Suppressor macrophage treated with lipopolysaccharide for 4 hours (primary cell): ENCODE measurements at places on chromosomes 3 and 15.

DNA sequence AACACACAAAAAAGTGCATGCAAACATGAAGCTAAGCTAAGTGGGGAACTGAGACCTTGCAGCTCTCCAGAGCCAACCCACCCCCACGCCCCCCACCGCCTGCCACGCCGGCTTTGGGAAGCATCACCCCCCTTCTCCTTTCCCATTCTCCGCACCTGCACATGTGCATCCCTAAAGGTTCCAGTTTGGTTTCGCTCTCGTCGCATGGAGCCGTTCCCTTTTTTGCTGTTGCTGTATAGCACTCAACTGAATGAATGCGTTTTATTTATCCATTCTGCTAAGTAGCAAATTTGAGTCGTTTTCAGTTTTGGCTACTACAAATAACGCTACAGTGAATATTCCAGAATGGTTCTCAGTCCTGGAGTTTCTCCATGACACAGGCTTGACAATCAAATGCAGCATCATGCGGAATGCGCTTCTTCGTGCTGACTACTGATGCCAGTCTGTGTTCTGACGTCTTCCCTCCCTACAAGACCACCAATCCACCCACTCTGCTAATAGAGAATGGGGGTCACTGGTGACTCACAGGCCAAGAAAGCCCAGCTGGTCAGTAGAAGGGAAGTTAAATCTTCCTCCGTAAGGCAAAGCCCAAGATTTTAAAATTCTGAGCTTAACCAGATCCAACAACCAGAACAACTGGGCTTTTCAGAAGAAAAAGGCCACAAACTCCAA lies 115.3 kb downstream of the XXYLT1 start:
- DNase-seq: no peak

- no peak for DNase-seq
These were observed 132.6 kb upstream of the TBL1XR1 start for GRCh38 chr3:177329854-177330253.

GRCh38 chr3:46564190-46565021 lies 1.7 kb downstream of the LRRC2 start:
- no peak for DNase-seq

- no peak for DNase-seq
These were observed 10.5 kb downstream of the POMGNT2 start for GRCh38 chr3:43095370-43095769.

GRCh38 chr3:149472030-149472797 lies 2.3 kb upstream of the TM4SF4 start:
- DNase-seq: no peak

DNA sequence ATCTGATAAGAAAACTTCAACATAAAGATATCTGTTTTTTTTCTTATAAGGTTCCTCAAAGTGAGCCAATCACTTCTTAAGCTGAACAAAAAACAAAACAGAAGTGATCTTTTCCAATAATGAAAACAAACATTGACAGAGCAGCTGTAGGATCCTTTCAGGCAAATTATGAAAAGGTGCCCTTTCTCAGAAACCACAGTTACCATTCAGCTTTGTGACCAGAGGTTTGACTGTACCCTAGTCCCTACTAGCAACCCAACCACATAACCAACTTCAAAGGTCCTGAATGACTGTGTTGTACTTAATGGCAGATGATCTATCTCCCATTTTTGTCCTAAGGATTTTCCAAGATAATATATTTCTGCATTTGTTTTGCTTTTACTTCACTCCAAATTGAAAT lies 39.4 kb upstream of the CCR2 start:
- DNase-seq: peak; percentile 52

- no peak for DNase-seq
These were observed 113.2 kb upstream of the MYO5C start for GRCh38 chr15:52408823-52409222.
